CD8-positive, alpha-beta memory T cell (primary cell): ENCODE measurements at places on chromosomes 13 and 19. TPM values are rescaled to one million over a fixed set of nuclear protein-coding genes. Genes with fewer than 3 reads are reported as not detected.

CDX2 gene
- total RNA-seq = not detected

- no peak for DNase-seq
These were observed 84.9 kb downstream of the PTPRS start for GRCh38 chr19:5255602-5256231.

ALG5 gene
- total RNA-seq = 47.9 TPM

DNA sequence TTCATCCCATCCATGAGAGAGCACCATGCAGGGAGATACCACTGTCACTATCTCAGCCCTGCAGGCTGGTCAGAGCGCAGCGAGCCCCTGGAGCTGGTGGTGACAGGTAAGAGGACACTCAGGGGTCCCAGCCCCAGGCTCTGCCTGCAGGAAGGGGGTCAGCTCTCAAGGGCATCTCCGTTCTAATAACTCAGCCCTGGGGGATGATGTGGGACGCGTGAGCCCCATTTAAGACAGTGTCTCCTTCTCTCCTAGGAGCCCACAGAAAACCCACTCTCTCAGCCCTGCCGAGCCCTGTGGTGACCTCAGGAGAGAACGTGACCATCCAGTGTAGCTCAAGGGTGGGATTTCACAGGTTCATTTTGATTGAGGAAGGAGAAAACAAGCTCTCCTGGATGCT is 15.5 kb upstream of the KIR3DL3 start:
- no peak for DNase-seq
